ENCODE measurements at places on chromosomes 13 and 19. TPM values are rescaled to one million over a fixed set of nuclear protein-coding genes. Genes with fewer than 3 reads are reported as not detected.
A peak's percentile ranks its signal among the peaks of the same experiment; 100 is the strongest.

GRCh38 chr13:41145136-41145908 lies 12.7 kb upstream of the KBTBD6 start:
- no peaks in the 10 kb centered on the region for H3K36me3 ChIP-seq
- no peaks in the 10 kb centered on the region for H3K27me3 ChIP-seq
- H3K27ac ChIP-seq, result no peak overlapping the region
- no peak for DNase-seq
- no peaks in the 10 kb centered on the region for H3K4me1 ChIP-seq

GRCh38 chr19:29590278-29590677 lies 15.8 kb upstream of the POP4 start:
- H3K4me1 ChIP-seq, result no peaks in the 10 kb centered on the region
- H3K27ac ChIP-seq, result no peak overlapping the region
- no peak for DNase-seq
- no peaks in the 10 kb centered on the region for H3K36me3 ChIP-seq
- H3K4me3 ChIP-seq, result no peak overlapping the region
- no peaks in the 10 kb centered on the region for H3K27me3 ChIP-seq

DNA sequence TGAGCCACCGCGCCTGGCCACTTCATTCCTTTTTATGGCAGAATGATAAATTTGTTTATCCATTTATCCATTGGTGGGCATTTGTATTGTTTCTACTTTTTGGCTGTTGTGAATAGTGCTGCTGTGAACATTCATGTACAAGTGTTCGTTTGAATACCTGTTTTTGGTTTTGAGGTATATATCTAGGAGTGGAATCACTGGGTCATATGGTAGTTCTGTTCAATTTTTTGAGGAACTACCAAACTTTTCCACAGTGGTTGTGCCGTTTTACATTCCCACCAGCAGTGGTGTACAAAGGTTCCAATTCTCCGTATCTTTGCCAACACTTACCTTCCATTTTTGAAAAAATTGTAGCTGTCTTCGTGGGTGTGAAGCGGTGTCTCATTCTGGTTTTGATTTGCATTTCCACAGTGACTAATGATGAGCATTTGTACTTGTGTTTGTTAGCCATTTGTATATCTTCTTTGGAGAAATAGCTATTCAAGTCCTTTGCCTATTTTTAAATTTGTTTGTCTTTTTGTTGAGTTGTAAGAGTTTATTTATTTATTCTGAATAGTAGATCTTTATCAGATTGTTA lies 55.7 kb downstream of the TM9SF2 start:
- H3K4me1 ChIP-seq, result no peaks in the 10 kb centered on the region
- peaks cover 96% of the 10 kb centered on the region for H3K36me3 ChIP-seq
- H3K4me3 ChIP-seq, result no peak overlapping the region
- no peak for DNase-seq

DNA sequence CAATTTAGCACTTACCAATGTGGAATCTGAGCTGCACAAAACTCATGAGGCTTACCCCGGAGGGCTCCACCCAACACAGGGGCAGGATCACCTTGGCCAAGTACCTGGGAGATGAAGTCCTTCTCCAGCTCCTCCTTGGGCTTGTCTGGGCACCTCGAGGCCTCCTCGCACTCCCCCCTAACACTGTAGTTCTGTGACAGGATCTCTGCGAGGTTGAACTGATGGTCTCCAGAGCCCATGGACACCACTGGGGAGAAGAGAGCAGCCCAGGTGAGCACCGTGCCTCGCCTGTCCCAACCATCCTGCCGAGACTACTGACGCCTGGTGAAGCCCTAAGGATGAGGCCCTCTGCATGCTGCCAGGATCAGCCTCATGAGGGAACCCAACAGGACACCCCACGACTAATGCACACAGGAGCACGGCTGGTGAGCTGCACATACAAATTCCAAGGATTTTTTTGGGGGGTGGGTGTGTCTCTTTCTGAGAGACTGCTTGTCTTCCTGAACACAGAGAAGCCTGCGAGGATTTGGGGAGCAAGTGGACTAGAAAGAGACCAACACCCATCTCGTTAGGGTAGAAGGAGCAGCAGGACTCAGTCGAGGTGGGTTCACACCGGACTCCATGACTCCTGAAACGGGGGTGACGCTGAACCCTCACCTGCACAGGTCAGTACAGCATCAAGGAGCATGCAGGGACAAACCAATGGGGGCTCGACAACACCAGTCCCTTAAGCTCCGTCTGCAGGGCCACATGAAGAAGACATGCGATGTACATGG lies 10.1 kb downstream of the MIER2 start:
- no peaks in the 10 kb centered on the region for H3K27me3 ChIP-seq
- no peak overlapping the region for H3K4me3 ChIP-seq
- DNase-seq, result no peak
- H3K27ac ChIP-seq, result no peak overlapping the region

- H3K4me3 ChIP-seq, result no peak overlapping the region
- H3K27me3 ChIP-seq, result no peaks in the 10 kb centered on the region
- H3K27ac ChIP-seq, result no peak overlapping the region
- H3K36me3 ChIP-seq, result no peaks in the 10 kb centered on the region
- no peak for DNase-seq
- no peaks in the 10 kb centered on the region for H3K4me1 ChIP-seq
Observed at GRCh38 chr19:35069696-35070095, 28.2 kb downstream of the HPN start.

- no peaks in the 10 kb centered on the region for H3K36me3 ChIP-seq
- no peak overlapping the region for H3K4me3 ChIP-seq
- no peak overlapping the region for H3K27ac ChIP-seq
- no peaks in the 10 kb centered on the region for H3K4me1 ChIP-seq
- H3K27me3 ChIP-seq, result no peaks in the 10 kb centered on the region
Observed at GRCh38 chr13:75055296-75055695, 426.7 kb downstream of the TBC1D4 start.

DNA sequence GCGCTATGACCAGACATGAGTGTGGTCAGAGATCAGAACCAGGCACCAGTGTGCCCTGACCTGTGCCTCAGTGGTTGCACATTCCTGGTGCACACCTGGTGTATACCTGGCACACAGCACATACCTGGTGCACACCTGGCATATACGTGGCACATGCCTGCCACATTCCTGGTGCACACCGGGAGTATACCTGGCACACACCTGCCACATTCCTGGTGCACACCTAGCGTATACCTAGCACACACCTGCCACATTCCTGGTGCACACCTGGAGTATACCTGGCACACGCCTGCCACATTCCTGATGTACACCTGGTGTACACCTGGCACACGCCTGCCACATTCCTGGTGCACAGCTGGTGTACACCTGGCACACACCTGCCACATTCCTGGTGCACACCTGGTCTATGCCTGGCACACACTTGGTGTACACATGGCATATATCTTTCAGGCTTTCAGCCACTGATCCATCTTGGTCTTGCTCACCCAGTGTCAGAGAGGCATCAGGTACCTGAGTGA lies 61.3 kb upstream of the ADGRL1 start:
- peaks cover 57% of the 10 kb centered on the region for H3K27me3 ChIP-seq
- DNase-seq, result no peak
- H3K36me3 ChIP-seq, result no peaks in the 10 kb centered on the region
- no peak overlapping the region for H3K4me3 ChIP-seq
- no peaks in the 10 kb centered on the region for H3K4me1 ChIP-seq
- no peak overlapping the region for H3K27ac ChIP-seq

FBXL3 gene
- 38.8 TPM for total RNA-seq

GRCh38 chr13:98962901-98963590 lies 14.8 kb downstream of the DOCK9 start:
- H3K36me3 ChIP-seq, result no peaks in the 10 kb centered on the region
- no peak overlapping the region for H3K27ac ChIP-seq
- no peaks in the 10 kb centered on the region for H3K27me3 ChIP-seq
- peaks cover 29% of the 10 kb centered on the region for H3K4me1 ChIP-seq
- no peak overlapping the region for H3K4me3 ChIP-seq

DNA sequence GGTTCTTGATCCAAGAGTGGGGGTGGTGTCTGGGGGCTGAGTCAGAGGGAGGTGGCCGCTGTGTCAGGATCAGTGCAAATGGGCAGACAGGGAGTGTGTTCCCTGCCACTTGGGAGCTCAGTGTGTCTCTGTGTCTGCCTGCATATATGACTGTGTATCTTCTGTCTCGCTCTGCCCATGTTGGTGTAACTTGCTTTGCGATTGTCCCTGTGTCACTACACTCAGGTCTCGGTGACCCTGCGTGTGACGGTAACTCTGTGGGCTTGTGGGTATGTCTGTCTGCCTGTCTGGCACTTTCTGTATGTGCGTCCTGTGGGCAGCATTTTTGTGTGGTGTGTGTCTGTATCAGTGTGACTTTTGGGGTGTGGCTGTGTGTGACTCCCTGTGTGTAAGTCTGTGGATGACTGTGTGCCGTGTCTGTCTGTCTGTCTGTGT lies 8.2 kb upstream of the ERFL start:
- no peak overlapping the region for H3K27ac ChIP-seq
- no peak for DNase-seq
- no peaks in the 10 kb centered on the region for H3K36me3 ChIP-seq
- no peak overlapping the region for H3K4me3 ChIP-seq

DNA sequence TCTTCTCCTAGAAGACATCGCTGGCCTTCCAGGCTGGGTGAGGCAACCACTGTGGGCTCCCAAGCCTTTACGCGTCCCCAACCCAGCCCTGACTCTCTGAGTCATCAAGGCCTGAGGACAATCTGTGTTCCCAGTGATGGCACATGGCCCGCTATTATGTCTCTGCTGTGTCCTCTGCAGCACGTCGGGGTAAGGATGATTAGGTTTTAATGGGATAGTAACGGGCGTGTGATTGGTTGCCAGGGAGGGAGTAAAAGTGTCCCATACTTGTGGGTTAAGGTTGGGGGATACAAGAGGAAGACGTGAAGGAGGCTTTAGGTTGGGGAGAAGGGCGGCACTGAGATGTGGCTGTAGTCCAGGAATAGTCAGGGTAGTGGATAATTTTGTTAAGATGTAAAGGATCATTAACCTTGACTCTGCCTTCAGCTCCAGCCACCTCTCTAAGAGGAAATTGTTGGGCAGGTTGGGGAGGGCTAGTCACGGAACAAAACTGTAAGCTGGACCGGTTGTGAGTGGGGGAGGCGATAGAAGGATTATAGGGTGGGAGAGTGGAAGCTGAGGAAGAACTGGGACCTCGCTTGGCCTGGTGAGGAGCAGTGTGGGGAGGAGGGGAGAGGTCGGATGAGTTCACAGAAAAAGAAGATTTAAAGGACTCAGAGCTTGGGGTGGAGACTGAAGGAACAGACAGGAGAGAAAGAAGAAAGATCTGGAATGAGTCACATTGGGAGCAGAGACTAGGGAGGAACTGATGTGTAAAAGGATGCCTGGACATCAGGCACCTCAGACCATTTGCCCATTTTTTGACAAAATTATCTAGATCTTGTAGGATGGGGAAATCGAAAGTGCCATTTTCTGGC lies 27.9 kb upstream of the IGFL1 start:
- peaks cover 5% of the 10 kb centered on the region for H3K27me3 ChIP-seq
- H3K4me1 ChIP-seq, result no peaks in the 10 kb centered on the region
- no peak overlapping the region for H3K4me3 ChIP-seq
- H3K27ac ChIP-seq, result no peak overlapping the region

- no peaks in the 10 kb centered on the region for H3K36me3 ChIP-seq
- no peak overlapping the region for H3K27ac ChIP-seq
- peaks cover 14% of the 10 kb centered on the region for H3K27me3 ChIP-seq
- peak; percentile 16 for DNase-seq
- no peaks in the 10 kb centered on the region for H3K4me1 ChIP-seq
Observed at GRCh38 chr19:19110410-19111135, 27.7 kb downstream of the TMEM161A start.

GRCh38 chr19:33193269-33193864 lies 763 bp upstream of the LRP3 start:
- H3K4me1 ChIP-seq, result peaks cover 27% of the 10 kb centered on the region
- H3K36me3 ChIP-seq, result no peaks in the 10 kb centered on the region
- no peaks in the 10 kb centered on the region for H3K27me3 ChIP-seq
- no peak for DNase-seq
- H3K4me3 ChIP-seq, result no peak overlapping the region

CPAMD8 gene
- 17.3 TPM for total RNA-seq

DNA sequence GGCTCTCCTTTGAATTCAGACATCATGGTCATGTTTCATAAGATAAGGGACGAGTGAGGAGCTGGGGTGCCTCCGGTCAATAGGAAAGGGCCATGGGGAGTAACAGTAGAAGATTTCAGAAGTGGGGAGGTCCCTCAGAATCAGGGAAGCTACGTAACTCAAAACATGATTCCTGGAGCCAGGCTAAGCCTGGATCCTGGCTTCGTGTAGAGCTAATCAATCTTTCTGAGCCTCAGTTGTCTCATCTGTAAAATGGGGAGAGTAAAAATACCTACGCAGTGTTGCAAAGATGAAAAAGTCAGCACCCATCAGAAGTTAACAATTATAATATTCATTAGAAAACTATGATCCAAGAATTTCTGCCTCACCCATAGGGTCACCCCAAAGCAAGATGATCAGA lies 106.5 kb downstream of the CACNA1A start:
- H3K4me1 ChIP-seq, result no peaks in the 10 kb centered on the region
- H3K27ac ChIP-seq, result no peak overlapping the region
- DNase-seq, result no peak
- peaks cover 26% of the 10 kb centered on the region for H3K27me3 ChIP-seq
- no peak overlapping the region for H3K4me3 ChIP-seq

RFPL4A gene
- not detected for total RNA-seq

CASP14 gene
- not detected for total RNA-seq

DNA sequence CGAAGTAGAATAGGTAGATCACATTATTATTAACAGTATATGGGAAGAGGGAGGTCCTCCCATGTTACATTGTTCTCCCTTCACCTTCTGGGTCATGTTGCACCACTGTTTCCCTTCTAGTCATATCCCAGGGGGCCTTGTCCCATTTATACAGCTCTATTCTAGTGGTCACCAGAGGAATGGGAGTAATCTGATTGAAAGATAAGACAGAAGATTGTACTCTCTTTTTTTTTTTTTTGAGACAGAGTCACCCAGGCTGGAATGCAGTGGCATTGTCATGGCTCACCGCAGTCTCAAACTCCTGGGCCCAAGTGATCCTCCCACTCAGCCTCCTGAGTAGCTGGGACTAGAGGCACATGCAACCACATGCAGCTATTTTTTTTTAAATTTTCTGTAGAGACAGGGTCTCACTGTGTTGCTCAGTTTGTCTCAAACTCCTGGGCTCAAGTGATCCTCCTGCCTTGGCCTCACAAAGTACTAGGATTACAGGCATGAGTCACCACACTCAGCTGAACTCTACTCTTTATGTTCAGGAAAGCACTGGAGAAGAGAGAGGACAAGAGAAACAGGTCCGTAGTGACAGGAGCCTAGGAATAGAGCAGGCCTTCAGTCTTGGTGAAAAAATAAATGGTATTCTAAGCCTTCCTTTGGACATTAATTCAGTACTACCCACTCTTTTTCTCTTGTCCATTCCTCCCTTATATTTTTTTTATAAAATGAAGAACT lies 4.3 kb upstream of the ZNF529 start:
- H3K27ac ChIP-seq, result no peak overlapping the region
- peaks cover 70% of the 10 kb centered on the region for H3K36me3 ChIP-seq
- peaks cover 4% of the 10 kb centered on the region for H3K4me1 ChIP-seq
- DNase-seq, result no peak
- H3K27me3 ChIP-seq, result no peaks in the 10 kb centered on the region
- H3K4me3 ChIP-seq, result no peak overlapping the region
